Diencephalon (tissue), 1 donor: ENCODE measurements at places on chromosomes 1 and 21. TPM values are rescaled to one million over a fixed set of nuclear protein-coding genes. Genes with fewer than 3 reads are reported as not detected.

The IFNLR1 gene
- 2.3 TPM for total RNA-seq

The MNDA gene
- total RNA-seq, result 7.4 TPM

The CCDC30 gene
- 30.7 TPM for total RNA-seq

The GUCA2B gene
- total RNA-seq, result not detected

The TNFRSF4 gene
- not detected for total RNA-seq

The PRAMEF12 gene
- not detected for total RNA-seq

The SH2D2A gene
- not detected for total RNA-seq

The ATP8B2 gene
- total RNA-seq, result 33.9 TPM

The ZNF644 gene
- 176 TPM for total RNA-seq

The RGS4 gene
- 41.1 TPM for total RNA-seq

The TNFSF4 gene
- total RNA-seq, result 1.2 TPM

The SELL gene
- total RNA-seq, result 1.4 TPM

The KCNJ9 gene
- total RNA-seq, result 18.5 TPM

The CAPN8 gene
- not detected for total RNA-seq
